Endothelial cell of umbilical vein (primary cell): ENCODE measurements at places on chromosomes 1 and 21. TPM values are rescaled to one million over a fixed set of nuclear protein-coding genes. Genes with fewer than 3 reads are reported as not detected.
A peak's percentile ranks its signal among the peaks of the same experiment; 100 is the strongest.

DNA sequence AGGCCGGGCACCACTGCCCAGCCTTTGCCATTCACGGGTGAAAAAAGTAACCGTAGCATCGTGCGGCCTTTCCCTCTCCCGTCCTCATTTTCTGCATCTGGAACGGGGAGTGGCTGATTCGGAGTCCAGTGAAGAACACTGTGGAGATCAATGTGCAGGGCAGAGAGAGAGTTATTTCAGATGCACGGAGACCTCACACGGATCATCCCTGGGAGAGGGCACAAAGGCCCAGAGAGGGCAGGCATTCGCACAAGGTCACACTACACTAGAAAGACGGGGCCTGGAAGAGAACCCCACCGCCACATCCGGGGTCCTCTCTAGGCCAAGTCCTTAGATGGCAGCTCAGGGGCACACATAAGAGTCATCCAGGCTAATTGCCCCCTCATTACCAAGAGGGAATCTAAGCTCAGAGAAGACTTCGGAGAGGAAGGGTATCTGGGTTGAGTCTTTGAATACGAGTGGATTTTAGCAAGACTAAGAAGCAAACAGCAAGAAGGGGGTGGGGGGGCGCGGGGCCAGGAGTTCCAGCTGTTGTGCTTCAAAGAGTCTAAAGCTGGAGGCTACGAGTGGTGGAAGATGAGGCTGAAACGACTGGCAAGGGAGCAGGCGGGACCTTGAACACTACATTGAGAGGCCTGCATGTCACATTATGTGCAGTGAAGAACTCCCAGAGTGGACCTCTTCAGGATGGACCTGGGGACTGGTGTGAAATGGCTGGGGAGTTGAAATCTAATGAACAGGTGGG lies 857 bp downstream of the GPX7 start:
- DNase-seq: no peak

GRCh38 chr21:45898781-45899180 lies 82.8 kb upstream of the COL6A1 start:
- no peak for DNase-seq

TEX38 gene
- total RNA-seq: not detected in 2 replicates

INSRR gene
- total RNA-seq: not detected in 2 replicates

DNA sequence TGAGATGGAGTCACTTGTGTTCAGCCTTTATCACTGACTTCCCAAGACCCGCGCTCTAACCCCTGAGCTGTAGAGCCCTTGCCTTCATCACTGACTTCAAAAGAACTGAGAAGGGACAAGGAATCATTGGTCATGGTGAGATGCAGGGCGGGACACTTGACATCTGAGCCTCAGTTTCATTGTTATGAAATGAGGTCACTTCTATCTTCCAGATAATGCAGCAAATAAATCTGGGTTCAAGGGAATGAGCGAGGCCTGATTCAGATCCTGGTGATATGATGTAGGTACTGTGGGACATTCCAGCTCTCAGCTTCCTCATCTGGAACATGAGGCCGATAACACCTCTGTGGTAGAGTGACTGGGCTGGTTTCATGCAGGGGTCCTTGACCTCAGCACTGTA lies 13.8 kb downstream of the KAZN start:
- DNase-seq: no peak

- no peak for DNase-seq
Measured at GRCh38 chr21:16345757-16346156, 616.0 kb downstream of the USP25 start.

GRCh38 chr21:45376459-45377324 lies 28.3 kb upstream of the COL18A1 start:
- DNase-seq: no peak

WNT9A gene
- 4.1 and 5.4 TPM in 2 replicates for total RNA-seq

DNA sequence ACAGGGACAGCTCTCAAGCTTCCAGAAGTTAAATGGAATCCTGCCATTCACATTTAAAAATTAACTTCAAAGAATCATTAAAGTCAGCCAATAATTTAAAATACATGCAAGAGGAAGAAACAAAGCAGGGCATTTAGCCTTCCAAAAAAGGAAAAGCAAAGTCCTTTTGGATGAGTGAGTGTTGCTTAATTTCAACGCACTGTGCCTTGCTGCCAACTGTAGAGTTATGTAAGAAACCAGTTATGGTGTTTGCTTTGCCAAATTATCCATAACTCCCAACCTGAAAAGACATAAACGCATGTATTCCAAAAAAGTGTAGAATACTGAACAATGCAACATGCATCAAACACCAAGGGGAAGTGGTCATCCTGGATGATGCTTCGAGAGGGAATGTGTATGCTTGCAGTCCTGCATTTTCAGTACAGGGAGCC lies 16.1 kb upstream of the KCNE1 start:
- no peak for DNase-seq

DNA sequence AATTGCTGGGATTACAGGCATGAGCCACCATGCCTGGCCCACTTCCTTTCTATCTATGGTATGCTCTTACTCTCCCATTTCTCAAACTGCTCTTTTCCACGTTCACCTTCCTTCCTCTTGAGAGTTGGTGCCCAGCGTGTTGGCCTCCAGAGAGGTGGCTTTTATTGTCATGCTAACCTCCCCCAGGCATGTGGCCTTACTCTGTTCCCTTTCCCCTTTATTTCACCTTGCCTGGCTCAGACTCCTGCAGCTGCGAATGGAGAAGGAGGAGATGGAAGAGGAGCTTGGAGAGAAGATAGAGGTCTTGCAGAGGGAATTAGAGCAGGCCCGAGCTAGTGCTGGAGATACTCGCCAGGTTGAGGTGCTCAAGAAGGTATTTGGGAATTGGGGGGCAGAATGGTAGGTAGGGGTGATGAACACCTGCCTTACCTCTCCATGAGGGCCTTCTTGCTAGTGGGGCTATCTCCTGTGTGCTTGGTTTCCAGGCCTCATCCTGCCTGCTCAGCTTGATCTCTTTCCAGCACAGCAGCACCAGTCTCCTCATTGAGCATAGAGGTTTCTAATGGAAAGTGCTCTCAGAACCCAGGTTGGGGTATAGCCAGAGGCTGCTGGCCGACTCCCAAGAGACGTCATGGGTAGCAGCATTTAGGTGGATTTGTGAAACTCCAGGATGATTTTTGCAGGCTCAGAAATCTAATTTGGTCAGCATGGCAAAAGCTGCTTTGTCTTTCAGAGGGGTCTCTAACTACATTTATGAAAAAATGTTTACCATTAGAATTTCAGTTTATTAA lies 13.2 kb upstream of the TUFT1 start:
- no peak for DNase-seq

DNA sequence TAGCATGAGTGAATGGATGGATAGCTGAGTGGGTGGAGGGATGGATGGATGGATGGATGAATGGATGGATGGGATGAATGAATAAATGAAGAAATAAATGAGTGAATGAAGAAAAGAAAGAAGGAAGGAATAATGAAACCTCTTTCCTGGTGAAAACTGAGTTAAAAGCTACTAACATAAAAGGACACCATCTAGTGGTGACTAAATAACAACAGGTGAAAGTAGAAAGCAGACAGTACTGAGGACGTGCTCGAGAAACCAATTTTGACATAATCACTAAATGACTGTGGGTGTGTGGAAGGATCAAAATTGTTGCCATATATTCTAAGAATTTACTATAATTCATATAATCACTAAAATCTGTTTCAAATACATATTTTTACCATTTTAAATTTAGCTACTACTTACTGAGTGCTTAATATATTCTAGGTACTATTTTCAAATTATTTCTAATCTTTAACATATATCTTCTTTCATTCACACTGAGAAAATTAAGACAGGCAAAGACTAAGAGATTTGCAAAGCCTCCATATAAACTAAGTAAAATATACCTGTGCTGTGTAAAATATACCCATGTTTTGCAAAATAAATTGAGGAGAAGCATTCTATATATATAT lies 522.9 kb downstream of the LRRIQ3 start:
- DNase-seq: peak; percentile 28

HOOK1 gene
- total RNA-seq: not detected in 2 replicates

DNA sequence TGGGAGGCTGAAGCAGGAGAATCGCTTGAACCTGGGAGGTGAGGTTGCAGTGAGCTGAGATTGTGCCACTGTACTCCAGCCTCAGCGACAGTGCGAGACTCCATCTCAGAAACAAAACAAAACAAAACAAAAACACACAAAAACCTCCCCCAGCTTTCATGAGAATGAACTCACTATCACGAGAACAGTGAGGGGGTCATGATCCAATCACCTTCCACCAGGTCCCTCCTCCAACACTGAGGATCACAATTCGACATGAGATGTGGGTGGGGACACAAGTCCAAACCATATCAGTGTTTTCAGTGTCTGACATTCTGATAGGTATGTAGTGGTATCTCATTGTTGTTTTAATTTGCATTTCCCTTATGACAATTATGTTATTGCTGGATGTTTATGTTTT lies 31.5 kb upstream of the DYRK1A start:
- DNase-seq: no peak

KIF21B gene
- 4.4 and 4.7 TPM in 2 replicates for total RNA-seq

NDC1 gene
- 29.2 and 30.2 TPM in 2 replicates for total RNA-seq

ENTREP3 gene
- total RNA-seq: 61.8 and 62.7 TPM in 2 replicates

- DNase-seq: no peak
Measured at GRCh38 chr1:118039170-118039569, 109.6 kb downstream of the WDR3 start.

MXRA8 gene
- 0.37 and 0.82 TPM in 2 replicates for total RNA-seq

TRNP1 gene
- 5.9 and 10.3 TPM in 2 replicates for total RNA-seq

- DNase-seq: no peak
Measured at GRCh38 chr1:172468296-172468695, 24.4 kb upstream of the PIGC start.

SPATA45 gene
- not detected in 2 replicates for total RNA-seq

UTS2 gene
- not detected in 2 replicates for total RNA-seq

RHCE gene
- total RNA-seq: not detected in 2 replicates

GRCh38 chr21:46116189-46116775 lies 18.4 kb downstream of the COL6A2 start:
- no peak for DNase-seq

CREG1 gene
- 12.1 and 15.8 TPM in 2 replicates for total RNA-seq

IL22RA1 gene
- not detected in 2 replicates for total RNA-seq

- no peak for DNase-seq
Measured at GRCh38 chr21:40680311-40680710, 166.6 kb downstream of the DSCAM start.

DNA sequence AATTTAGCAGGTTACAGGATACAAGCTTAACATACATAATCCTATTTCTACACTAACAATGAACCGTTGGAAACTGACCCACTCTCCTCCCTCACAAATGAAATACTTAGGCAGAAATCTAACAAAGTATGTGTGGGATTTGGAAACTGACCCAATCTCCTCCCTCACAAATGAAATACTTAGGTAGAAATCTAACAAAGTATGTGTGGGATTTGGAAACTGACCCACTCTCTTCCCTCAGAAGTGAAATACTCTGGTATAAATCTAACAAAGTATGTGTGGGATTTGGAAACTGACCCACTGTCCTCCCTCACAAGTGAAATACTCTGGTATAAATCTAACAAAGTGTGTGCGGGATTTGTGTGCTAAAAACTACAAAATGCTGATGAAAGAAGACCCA lies 60.3 kb downstream of the TRAF5 start:
- DNase-seq: no peak
